ENCODE measurements at places on chromosomes 12 and 14.

- DNase-seq: no peak
Measured at GRCh38 chr12:67035121-67035520, 234.0 kb upstream of the CAND1 start.

GRCh38 chr12:9115731-9116559 lies at the start of gene A2M:
TSS of gene A2M (minus strand) at chr12:9115919. CDS start at chr12:9115849, 70 bp downstream.
- no peak for DNase-seq

- DNase-seq: no peak
Measured at GRCh38 chr12:81337886-81338285, 260.0 kb downstream of the ACSS3 start.

GRCh38 chr14:56205881-56206280 lies 87.7 kb downstream of the PELI2 start:
- DNase-seq: no peak

DNA sequence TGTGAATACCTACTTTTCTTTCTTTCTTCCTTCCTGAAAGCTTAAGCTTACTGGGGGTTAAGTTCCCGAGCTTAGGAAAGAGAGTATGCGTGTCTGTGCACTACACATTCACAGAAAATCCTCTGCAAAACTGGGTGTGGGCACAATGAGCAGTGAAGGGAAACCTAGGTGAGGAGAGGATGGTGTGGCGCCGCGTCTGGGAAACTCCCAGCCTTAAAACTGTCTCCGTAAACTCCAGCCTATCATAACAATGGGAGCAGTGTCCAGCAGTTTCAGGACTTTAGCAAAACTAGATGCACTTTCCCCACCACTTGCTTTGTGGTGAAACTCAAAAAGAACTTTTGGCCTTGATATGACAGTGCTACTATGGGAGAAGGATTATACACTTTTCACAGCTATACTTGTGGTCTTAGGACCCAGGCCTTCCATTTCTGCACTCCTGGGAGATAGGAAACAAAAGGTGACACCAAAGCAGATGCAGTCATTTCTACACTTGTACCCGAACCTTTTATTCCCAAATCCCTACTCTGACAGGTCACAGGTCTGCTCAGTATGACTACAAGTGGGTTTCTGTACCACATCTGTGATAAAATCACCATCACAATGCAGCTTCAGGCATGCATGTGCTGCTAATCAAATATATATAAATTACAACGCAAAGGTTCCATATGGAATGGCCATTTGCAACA lies 10.4 kb downstream of the AKAP5 start:
- no peak for DNase-seq

All from CD4-positive, alpha-beta T cell treated with Interleukin-15 for 4 hours (primary cell).